Esophagus squamous epithelium (tissue), 5 donors: ENCODE measurements at places on chromosomes 16 and 17.

DNA sequence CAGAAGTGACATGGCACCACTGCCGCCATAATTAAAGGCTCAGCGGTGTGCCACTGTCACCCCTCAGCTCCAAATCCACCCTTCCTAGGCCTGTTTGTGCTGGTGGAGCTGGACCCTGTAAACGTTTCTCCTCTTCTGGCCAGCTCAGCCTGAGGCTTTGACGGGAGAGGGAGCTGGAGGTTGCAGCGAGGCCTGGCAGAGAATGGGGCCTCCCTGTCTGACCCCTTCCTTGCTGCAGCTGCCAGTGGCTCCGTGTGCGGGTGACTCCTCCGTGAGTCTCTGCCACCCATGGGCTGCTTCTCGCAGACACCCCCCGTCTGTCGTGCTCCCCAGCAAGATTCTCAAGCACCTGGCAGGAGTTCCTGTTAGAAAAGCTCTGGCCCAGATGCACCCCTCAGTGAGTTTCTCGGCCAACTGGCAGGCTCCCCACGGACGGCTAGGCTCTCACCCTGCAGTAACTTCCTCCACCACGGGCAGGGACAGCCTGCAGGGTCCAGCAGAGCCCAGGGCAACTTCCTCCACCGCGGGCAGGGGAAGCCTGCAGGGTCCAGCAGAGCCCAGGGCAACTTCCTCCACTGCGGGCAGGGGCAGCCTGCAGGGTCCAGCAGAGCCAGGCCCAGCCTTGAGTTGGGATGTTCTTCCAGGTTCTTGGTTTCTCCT lies 4.7 kb upstream of the CHMP6 start:
- DNase-seq = no peak

- peak; percentile 10 for DNase-seq
These were observed 13.0 kb downstream of the AIPL1 start for GRCh38 chr17:6421700-6422604.

DNA sequence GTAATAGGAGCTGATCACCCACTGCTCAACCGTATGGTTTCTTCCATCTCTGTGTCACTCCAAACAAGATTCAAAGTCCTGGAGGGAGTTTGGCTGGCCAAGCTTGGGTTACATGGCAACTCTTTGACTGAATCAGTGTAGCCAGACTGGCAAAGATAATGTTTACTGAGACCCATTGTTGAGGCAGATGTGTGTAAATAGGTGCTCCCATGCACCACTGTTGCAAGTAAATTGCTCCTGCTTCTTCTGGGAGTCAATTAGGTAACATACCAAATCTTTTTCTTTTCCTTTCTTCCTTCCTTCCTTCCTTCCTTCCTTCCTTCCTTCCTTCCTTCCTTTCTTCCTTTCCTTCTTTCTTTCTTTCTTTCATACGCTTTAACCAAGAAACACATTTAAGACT lies 86.3 kb upstream of the DHX40 start:
- no peak for DNase-seq

DNA sequence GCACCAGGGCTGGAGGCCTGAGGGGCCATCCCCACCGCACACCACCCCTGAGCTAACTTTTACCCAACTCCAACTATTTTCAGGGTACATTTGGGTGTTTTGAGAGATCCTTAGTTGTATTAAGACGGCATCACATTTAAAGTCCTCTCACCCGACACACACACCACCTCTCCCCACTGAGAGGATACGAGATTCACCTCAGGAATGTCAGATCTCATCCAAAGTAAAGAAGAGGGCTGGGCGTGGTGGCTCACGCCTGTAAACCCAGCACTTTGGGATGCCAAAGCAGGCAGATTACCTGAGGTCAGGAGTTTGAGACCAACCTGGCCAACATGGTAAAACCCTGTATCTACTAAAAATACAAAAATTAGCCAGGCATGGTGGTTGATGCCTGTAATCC lies 88.4 kb downstream of the RBFOX3 start:
- no peak for DNase-seq

GRCh38 chr17:62150471-62150870 lies 85.4 kb upstream of the MED13 start:
- DNase-seq = no peak

GRCh38 chr17:17494870-17495535 lies 1.2 kb downstream of the RASD1 start:
- no peak for DNase-seq

- no peak for DNase-seq
These were observed 28.9 kb downstream of the IKZF3 start for GRCh38 chr17:39835038-39835786.

- no peak for DNase-seq
These were observed 26.8 kb upstream of the AXIN2 start for GRCh38 chr17:65588181-65588808.

DNA sequence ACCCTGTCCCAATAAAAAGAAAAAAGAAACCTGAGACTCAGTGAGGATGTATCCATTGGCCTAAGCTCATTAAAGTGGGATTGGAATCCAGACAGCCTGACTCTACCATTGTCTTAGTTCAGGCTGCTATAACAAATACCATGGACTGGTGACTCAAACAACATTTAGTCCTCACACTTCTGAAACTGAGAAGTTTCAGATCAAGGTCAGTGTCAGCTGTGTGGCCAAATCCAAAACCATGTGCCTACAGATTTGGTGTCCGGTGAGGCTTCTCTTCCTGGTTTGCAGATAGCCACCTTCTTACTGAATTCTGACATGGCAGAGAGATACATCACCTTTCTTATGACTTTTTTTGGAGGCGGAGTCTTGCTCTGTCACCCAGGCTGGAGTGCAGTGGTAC lies 53.3 kb upstream of the KDM8 start:
- DNase-seq = no peak

- DNase-seq = no peak
These were observed 2.0 kb downstream of the WFIKKN2 start for GRCh38 chr17:50837286-50837979.

- peak; percentile 51 for DNase-seq
These were observed 1.2 kb downstream of the CYBC1 start for GRCh38 chr17:82449131-82449882.

- no peak for DNase-seq
These were observed 58.5 kb downstream of the HS3ST3B1 start for GRCh38 chr17:14359163-14360020.

- no peak for DNase-seq
These were observed 156.3 kb downstream of the MYO1D start for GRCh38 chr17:32720671-32721070.

DNA sequence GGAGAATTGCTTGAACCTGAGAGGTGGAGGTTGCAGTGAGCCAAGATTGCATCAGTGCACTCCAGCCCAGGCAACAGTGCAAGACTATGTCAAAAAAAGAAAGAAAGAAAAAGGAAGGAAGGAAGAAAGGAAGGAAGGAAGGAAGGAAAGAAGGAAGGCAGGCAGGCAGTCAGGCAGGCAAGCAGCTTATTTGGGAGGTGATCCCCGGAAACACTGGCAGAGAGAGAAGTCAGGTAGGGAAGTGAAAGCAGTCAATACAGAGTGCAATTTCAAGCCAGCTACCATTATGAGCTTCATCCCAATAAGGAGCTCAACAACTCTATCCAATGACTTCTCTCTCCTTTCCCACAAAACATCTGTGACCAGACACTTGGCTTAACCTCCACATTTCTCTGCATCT lies 83.0 kb upstream of the TBC1D3K start:
- no peak for DNase-seq

DNA sequence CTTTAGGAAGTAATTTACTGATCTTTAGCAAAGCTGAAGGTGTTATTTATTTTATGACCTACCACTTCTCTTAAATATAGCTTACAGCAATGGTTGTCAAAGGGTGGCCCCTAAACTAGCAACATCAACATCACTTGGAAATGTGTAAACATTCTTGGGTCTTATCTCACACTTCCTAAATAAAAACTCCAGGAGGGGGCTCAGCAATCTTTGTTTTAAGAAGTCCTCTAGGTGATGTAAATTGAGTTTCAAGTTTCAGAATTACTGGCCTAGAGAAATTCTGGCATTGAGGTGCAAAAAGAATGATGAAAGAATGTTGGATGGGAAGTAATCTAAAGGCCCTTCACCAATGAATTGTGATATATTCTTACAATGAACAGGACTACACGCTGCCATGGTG lies 142.3 kb downstream of the HS3ST4 start:
- DNase-seq = no peak

- no peak for DNase-seq
These were observed 2.5 kb downstream of the ZBTB4 start for GRCh38 chr17:7476951-7477350.

- DNase-seq = no peak
These were observed 767 bp downstream of the RPS6KB1 start for GRCh38 chr17:59893676-59894100.

DNA sequence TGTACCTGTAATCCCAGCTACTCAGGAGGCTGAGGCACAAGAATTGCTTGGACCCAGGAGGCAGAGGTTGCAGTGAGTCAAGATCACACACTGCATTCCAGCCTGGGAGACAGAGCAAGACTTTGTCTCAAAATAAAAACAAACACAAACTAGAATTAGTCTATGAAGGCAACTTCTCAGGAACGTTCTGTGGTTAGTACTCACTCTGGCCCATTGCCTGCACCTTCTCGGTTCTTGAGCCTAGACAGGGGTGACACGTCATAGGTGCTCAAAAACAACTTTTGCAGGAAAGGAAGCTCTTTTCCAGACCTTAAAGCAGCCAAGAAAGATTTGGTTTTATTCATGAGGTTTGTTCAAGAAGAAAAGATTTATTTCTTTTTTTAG lies 22.3 kb upstream of the CNOT1 start:
- no peak for DNase-seq

- no peak for DNase-seq
These were observed 215.6 kb upstream of the CDH5 start for GRCh38 chr16:66150698-66151482.

DNA sequence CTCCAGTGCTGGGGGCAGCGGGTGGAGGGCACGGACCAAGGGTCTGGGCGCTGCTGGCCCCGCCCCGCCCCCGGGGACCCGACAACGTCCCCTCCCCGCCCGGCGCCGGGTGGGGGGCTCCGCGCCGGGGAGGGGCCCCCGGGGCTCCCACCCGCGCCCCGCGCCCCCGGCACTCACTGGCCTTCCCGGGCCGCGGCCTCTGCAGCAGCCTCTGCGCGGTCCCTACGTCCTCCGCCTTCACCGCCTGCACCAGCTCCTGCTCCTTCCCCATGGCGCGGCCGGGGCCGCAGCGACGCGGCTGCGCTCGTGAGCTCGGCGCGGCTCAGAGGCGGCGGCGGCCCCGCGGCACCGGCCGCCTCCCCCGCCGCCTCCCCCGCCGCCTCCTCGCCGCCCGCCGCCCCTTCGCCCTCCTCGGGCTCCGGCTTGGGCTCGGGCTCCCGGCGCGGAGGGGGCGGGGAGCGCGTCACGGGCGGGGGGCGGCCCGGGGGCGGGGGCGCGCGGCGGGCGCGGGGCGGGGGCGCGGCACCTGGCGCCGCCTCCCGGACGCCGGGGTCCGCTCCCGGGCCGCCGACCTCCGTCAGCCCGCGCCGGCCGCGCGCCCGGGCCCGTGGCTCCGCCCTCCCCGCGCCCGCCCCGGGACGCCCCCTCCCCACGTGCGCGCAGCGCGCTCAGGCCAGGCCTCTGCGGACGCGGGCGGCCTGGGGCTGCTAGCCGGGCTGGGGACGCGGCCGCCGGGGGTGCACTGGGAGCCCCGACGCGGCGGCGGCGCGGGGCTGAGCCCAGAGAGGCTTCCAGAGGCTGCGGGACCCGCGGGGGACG lies at the start of gene CASKIN1:
Gene CASKIN1 (minus strand): TSS at position 444 of the 819 bp plus-strand sequence. CDS start 173 bp downstream, at position 271.
- no peak for DNase-seq

DNA sequence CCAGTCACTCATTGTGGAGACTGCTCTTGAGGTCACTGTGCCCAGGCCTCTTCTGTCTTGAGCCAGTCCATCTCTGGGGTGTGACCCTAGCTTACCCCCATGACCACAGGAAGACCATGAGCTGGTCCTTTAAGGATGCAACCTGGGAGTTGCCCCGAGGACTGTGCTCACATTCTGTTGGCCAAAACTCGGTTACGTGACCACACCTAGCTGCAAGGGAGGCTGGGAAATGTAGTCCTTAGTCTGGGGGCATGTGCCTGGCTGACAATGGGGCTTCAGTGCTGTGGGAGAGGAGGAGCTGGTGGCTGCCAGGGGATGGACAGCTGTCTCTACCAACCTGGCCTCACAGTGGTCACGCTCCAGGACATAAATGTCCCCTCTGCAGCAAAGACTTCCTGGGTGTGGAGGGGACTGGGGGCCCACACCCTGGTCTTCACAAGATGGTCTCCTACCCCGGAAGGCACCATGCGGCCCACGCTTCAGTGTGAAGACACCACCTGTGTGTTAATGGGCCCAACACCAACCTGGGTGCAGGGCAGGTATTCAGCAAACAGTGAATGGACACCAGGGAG lies 55.4 kb downstream of the JPH3 start:
- no peak for DNase-seq

DNA sequence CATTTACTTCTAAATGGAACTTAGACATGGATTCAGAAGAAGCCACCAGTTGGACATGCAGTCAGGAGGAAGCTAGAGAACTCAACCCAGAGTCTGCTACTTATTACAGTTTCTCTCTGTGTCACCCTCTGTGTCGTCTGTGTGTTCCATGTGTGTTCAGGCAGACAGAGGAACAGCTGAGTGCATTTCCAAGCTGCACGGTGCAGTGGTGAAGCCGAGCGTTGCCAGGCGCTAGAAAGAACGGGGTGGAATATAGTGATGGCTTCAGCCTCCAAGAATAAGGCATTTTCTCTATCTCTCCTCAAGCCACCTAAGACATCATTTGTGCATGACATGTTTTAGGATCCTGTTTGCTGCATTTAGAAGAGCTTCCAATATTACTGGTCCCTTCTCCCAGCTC lies 101.1 kb upstream of the CCL2 start:
- DNase-seq = no peak

- no peak for DNase-seq
These were observed 2.8 kb upstream of the NTN3 start for GRCh38 chr16:2468233-2468724.

GRCh38 chr17:34246446-34246845 lies 8.6 kb upstream of the CCL2 start:
- DNase-seq = no peak

DNA sequence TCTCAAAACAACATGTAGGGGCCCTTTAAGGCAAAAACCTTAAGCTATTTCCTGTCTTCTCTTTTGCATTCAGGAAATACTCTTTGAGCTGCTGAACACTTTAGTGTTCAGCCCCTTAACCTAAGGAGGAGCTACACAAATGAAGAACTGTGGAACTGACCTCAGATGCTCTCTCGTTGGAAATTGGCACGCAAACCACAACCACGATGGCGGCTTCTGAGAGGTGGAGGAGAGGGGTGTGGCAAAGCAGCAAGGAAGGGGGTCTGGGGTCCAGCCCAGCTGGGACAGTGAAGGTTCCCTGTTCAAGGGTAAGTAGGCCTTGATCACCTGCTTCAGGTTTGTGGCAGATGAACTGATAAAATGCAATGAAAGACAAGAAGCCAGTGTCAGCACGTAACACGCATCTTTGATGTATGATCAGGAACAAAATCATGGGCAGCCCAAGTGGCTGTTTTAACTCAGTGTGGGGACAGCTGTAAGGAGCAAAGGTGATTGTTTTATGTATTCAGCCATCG lies 291.6 kb upstream of the TNRC6C start:
- DNase-seq = no peak

DNA sequence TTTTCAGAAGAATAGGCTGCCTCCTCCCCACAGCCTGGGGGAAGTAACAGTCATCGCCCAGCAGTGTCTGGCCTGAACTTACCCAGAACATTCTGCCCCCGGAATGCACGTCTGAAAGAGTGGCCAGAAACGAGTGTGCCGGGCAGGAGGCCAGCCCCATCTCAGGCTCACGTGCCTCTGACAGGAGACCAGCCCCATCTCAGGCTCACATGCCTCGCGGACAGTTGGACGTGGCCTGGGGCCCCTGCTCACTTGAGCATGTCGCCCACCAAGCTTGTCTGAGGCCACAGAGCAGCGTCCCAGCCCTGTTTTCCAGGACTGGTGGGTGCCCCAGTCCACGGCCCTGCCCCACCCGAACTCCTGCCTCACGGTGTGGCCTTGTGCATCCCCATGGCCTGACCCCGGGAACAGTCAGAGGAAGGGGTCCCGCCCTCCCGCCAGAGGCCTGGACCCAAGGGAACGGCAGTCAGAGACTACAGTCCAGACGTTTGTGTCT lies 16.3 kb upstream of the CDH15 start:
- no peak for DNase-seq
